Retina (tissue), 1 donor: ENCODE measurements at places on chromosomes 5 and 9.

- DNase-seq, result no peak
Measured at GRCh38 chr5:125120012-125120411, 373.6 kb upstream of the ZNF608 start.

DNA sequence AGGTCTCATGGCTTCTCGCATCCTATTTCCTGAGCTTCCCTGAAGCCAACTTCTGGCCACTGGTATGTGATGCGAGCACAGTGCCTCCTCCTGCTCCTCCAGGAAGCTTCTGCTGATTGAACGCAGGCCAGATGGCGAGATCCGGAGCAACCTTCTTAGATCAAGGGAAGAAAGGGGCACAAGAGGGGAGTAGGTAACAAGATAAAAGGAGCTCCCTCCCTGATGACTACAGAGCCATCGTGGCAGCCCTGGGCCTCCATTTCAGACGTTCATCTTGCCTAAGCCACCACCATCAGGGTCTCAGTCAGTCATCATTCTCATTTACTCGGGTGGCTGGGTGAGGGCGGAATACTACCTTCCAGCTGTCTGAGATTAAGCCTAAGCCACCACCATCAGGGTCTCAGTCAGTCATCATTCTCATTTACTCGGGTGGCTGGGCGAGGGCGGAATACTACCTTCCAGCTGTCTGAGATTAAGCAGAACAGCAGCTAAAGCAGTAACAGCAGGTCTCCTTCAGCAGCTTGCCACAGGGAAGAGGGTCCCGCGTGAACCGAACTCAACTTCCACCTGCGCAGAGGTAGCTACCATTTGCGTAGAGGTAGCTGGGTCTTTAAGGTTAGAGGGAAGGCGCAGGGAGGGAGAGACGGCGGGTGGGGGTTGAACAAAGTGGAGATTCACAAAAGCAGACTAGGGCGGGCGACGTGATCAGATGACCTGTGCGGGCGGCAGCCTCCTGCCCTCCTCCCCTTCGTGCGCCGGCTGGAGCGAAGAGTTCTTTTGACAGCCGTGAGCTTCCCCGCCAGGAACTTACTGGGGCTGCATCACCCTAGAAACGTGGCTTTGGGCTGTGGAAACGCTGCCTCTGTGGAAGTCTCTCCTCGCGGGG, 27.9 kb upstream of the MGAT1 start:
- DNase-seq, result no peak

GRCh38 chr9:12956261-12956660, 181.4 kb downstream of the LURAP1L start:
- DNase-seq, result no peak

GRCh38 chr5:94784536-94785505, 166.4 kb downstream of the SLF1 start:
- DNase-seq, result no peak

- no peak for DNase-seq
Measured at GRCh38 chr5:99355881-99356280, 427.1 kb upstream of the CHD1 start.
